Hippocampal formation (tissue), 2 donors: ENCODE measurements at places on chromosomes 11 and 22.

DNA sequence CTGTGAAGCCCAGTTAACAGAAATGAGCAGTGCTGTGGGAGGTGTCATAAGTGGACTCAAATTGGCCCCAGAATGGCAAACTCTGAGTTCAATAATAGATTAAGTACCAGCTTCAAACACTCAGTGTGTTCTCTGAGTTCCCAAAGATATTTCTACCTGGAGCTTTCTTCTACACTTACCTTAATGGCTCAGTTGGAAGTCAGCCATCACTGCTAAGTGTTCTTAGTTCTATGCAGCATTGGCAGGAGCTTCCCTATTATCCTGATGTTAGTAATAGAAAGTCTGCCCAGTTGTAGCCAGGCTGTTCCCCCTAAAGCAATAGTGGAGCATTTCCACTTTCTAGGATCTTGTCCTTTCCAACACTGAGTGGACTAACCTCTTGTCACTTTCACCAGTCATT is 9.7 kb upstream of the PIK3IP1 start:
- DNase-seq: no peak

- DNase-seq: no peak
These were observed 61.7 kb upstream of the FGF3 start for GRCh38 chr11:69880826-69881445.

DNA sequence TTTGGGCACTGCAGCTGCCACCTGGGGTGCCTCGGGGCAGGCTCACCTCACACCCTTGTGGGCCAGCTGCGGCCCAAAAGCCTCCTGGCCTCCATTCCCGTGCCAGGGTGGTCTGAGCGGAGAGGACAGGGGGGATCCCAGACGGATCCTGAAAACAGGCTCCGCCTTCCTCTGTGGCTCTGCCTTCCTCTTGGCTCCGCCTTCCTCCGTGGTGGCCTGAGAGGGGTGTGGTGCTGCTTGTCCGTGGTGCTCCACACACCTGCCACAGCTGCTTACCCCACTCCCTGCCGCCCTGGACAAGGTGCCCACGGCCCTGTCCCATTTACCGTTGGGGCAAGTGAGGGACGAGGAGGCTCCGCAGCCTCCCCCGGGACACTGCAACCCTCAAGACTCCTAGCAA is 23.2 kb upstream of the KCNQ1OT1 start:
- DNase-seq: no peak

- DNase-seq: no peak
These were observed 98.0 kb upstream of the TBCEL start for GRCh38 chr11:120925944-120926343.

GRCh38 chr11:72141066-72141465 is 5.5 kb downstream of the FOLR3 start:
- no peak for DNase-seq

- DNase-seq: peak; percentile 39
These were observed 11.1 kb upstream of the TAB1 start for GRCh38 chr22:39388261-39389011.
